ENCODE measurements at places on chromosomes 16 and 17.

- DNase-seq: peak; percentile 62
Measured at GRCh38 chr16:34648-34987, 18.8 kb downstream of the POLR3K start.

DNA sequence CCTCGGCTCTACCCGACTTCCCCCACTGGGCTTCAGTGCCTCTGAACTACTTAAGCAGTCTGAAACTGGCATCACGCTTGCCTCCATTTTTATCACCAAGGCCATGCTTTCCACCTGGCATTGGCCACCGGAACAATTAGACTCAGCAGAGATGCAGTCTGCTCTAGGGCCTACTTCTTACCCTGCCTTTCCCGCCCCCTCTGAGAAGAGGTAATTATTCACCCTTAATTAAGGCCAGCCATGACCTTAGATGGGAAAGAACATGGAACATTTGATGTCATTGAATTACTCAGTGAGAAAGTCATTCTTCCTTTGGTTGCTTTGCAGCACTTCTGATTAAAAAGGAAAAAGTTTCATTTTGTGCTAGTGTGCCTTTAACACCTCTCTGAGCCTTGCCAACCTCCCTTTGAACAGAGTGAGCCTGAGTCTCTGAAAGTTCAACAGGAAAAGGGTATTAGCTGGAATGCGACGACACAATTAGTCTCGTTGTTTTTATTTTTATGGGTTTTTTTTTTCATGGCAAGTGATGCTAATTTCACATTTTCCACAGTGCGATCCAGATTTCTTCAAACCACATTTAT, 60.9 kb upstream of the TNRC6A start:
- DNase-seq: peak; percentile 49

DNA sequence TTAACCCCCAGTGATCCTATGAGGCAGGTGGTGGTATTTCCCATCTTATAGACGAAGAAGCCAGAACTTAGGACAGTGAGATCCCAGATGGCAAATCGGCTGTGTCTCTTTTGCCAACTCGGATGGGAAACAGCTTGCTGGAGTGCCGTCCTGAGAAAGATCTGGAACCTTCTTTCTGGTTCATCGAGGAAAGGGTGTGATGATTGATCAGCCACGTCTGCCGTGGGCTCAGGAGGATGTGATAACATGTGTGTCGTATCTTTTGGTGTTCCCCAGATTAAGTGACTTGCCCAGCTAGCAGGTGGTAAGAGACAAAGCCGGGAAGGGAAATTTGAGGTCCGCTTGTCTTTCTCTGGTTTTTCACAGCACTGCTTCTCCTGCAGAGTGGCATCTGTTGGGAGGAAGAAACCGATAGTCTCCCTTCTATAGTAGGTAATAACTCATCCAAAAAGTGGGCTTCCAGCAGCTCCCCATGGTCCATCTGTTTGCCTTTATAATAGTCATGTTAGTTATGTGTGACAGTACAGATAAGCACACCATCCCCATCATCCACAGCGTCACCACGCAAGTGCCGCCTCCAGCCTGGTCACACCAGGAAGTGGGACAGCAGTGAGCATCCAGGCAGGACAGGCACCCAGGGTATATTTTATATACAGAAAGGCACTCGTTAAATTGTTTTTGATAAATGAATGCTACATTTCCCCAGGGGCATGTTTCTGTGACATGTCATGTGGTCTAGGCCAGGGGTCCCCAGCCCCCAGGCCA, 175.5 kb downstream of the KATNIP start:
- no peak for DNase-seq

DNA sequence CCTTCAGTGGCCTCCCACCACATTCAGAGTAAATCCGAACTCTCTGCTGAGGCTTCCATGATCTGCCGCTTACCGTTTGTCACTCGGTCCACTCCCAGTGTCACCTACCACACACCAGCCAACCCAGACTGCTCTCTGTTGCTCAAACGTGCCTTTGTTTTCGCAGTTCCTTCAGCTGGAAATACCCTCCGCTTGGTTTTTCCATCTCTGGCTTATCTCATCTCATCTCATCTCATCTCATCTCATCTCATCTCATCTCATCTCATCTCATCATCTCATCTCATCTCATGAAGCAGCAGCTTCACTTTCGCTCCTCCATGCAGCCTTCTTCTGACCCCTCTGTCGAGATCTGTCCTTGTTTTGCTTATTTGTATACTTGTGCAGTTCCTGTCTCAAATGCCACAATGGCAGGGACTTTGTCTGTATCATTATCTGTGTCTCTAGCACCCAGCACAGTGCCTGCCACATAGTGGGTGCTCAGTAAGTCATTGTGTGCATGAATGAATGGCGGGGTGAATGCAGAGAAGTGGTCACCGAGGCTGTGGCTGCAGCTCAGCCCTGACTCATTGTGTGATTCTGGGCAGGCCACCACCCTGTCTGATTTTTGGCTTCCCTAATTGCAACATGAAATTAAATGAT, 3.8 kb upstream of the SNX20 start:
- no peak for DNase-seq

DNA sequence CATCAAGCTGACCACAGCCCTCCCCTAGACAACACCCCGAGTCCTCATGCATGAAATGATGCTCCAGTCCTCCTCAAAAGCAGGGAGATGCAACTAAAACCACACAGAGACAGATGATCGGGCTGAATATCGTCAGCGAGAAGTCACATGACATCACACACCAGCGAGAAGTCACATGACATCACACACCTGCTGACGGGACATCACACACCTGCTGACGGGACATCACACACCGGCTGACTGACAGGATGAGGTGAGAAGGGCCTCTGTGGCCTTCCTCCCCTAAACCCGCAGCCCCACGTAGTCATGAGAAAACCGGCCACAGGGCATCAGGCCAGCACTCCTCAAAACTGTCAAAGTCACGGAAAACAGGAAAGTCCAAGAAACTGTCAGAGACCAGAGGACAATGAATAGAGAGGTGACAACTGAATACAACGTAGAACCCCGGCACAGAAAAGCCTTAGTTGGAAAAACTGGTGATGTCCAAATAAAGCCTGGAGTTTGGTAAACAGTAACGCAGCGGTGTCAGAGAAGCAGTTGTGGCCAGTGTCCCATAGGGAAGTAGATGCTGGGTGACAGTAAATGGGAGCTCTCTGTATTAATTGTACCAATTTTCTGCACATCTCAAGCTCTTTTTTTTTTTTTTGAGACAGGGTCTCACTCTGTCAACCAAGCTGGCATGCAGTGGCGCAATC, 14.3 kb downstream of the LITAF start:
- DNase-seq: no peak

- no peak for DNase-seq
Measured at GRCh38 chr16:56369202-56369601, 56.1 kb downstream of the AMFR start.

GRCh38 chr17:67999291-67999911, 3.1 kb upstream of the C17orf58 start:
- no peak for DNase-seq

DNA sequence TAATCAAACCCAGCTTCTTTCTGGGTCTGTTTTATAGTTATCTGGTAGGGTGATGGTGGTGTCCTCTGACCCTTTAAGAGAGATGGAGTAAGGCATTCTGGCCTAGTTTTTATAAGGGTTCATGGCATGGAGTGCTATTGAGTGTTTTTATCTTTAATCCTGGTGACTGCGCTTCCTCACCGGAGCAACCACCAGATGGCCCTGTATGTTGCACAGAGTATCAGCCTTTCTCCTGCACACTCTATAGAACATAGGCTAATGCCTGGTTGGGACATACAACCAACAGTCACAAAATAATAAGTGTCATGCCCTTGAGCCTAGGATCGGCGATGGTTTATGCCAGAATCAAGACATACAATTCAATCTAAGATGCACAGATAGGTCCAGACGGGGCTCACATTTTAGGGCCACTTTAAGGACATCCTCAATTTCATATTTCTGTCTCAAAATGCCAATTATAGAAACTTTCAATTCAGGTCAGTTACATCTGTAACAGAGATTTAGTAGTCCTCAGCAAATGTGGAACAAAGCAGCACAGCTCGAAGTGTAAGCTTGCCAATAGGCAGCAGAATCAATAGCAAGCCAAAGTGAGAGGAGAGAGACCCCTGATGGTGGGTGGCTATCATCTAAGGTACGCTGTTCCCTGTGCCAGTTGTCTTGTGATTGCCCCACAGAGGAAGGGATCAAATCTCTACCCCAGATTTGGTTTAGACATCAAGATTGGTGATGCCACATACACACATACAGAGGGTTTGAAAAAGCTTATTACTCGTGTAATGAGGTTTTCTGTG, 37.2 kb upstream of the HOXB9 start:
- no peak for DNase-seq
